ENCODE measurements at places on chromosomes 4 and X.

- no peak for DNase-seq
These were observed 11.3 kb downstream of the SLC10A6 start for GRCh38 chr4:86837691-86838503.

DNA sequence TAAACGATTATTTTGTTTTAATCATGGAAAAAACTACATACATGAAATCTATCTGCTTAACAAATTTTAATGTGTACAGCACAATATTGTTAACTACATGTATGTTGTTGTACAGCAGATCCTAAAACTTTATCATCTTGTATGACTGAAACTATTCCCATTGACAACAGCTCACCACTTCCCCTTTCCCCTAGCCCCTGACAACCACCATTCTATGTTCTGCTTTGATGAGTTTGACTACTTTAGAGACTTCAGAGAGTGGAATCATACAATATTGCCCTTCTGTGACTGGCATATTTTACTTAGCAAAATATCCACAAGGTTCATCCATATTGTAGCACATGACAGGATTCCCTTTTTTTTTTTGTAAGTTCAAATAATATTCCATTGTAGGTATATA, 185.9 kb downstream of the CFAP299 start:
- no peak for DNase-seq

- DNase-seq = no peak
These were observed 2184.4 kb upstream of the TENM3 start for GRCh38 chr4:180058691-180059215.

GRCh38 chrX:133638285-133638684, 223.0 kb upstream of the GPC4 start:
- no peak for DNase-seq

- DNase-seq = no peak
These were observed 165.9 kb upstream of the CENPE start for GRCh38 chr4:103364083-103364482.
